ENCODE measurements at places on chromosomes 7 and 10.

DNA sequence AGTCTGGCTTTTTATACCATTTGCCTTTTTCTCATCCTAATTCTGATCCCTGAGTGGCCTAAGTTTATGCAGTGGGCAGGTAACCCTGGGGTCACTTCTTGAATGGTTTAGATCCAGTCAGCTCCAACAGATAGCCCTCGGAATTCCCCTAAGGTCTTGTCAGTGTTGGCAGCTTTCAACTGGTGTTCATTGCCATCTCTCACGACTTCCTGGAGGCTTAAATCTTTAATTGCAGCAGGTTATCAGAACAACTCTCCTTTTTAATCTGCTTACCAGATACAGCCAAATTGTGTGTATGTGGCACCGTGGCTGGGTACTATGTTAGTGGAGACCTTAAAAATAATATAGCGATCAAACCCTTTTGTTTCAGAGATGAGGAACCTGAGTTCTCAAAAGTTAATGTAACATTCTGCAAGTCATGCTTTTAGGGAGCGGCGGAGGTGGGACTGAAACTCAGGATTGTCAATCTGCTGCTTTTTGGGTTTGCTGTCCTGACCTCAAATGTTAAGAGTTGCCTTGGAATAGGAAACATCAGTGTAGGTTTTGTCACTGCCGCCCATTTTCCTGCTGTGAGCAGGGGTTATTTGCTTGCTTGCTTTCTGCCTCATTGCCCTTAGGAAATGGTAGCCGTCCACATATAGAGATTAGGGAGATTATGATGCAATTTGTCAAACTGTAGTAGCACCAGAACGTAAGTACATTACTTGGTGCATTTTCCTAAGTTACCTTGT lies 818 bp downstream of the DLD start:
- no peak for DNase-seq

DNA sequence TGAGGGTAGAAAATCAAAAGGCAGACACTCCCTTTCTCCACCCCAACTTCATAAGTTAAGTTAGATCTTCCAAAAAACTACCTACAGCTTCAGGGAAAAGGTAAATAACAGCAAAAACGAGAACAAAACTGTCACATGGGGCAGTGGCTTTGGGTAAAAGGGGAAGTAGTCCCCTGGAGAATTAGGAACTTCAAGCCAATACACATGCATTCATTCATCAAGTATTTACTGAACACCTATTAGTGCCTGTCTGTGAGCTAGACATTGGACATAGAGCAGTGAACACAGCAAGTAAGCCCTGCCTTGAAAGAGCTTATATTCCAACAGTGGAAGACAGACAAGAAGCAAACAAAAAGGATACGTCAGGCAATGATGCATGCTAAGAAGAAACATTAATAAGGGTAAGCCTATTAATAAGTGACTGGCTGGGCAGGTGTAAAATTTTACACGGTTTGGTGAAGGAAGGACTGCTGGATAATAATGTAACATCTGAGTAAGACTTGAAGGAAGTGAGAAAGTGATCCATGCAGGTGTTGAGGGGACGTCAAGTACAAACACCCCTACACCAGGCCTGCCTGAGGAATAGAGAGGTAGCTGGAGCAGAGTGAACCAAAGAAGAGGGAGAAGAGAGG lies 69.6 kb upstream of the RAPGEF5 start:
- no peak for DNase-seq

DNA sequence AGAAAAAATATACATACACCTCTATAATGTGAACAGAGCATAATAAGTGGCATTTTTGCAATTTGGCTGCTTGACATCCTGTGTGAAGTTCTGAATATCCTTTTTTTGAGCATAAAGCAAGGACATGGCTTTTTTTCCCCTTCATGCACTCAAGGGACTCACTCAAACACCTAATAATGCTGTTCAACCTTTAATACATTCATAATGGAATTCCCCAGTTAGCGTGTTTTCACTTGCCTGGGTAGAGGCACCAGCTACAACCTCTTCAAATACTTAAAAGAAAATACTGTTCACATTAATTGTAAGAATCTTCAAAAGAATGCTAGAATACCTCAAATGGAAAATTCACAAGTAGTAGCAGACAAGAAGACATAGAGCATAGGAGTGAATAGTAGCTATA lies 316.8 kb downstream of the PCDH15 start:
- DNase-seq, result no peak

- DNase-seq, result no peak
Measured at GRCh38 chr10:70123817-70124216, 8.8 kb downstream of the AIFM2 start.

DNA sequence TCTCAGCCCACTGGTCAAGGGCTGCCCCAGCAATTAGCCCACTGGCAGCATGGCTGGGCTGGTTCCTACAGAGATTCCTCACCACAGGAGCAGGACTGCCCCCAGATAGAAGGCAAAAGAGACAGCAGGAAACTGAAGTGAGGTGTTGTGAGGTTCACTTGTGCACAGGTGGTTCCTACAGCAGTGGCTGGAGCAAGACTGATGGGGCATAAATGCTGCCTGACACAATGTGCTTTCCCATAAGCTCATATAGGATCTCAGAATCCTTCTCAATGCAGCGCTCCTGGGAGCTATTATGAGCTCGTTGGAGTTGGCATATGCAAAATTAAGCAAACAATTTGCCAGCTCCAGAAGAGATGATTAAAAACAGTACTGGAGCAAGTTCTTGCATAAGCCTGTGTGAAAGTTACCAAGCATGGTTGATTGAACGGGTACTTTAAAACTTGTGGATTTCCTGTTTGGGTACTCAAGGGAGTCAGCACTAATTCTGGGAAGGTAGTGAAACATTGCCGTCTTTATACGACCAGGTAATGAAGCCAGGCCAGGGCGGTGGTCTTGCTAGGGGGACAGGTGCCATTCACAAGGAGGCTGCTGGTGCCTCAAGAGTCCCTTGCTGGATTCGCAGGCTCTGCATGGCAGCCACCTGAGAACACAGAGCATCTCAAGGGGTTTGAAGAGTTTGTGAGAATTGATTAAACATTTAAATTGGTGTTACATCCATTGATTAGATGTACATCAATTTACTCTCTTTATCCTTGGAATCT lies 20.3 kb upstream of the PRKCQ start:
- no peak for DNase-seq

DNA sequence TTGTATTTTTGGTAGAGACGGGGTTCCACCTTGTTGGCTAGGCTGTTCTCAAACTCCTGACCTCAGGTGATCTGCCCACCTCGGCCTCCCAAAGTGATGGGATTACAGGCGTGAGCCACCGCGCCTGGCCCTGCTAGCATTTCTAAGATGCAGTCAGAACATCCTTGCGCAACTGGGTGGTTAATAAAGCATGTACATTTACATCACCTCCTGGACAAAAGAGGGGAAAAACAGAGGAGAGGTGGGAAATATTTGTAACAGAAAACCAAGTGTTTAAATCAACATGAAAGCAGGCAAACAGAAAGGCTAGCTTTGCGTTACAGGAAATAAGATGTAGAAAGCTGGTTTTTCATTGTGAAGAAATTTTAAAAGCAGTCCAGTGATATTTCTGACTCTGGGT lies 220.9 kb upstream of the KMT2E start:
- no peak for DNase-seq

GRCh38 chr7:99926321-99926720 lies 3.1 kb downstream of the GJC3 start:
- DNase-seq, result no peak

DNA sequence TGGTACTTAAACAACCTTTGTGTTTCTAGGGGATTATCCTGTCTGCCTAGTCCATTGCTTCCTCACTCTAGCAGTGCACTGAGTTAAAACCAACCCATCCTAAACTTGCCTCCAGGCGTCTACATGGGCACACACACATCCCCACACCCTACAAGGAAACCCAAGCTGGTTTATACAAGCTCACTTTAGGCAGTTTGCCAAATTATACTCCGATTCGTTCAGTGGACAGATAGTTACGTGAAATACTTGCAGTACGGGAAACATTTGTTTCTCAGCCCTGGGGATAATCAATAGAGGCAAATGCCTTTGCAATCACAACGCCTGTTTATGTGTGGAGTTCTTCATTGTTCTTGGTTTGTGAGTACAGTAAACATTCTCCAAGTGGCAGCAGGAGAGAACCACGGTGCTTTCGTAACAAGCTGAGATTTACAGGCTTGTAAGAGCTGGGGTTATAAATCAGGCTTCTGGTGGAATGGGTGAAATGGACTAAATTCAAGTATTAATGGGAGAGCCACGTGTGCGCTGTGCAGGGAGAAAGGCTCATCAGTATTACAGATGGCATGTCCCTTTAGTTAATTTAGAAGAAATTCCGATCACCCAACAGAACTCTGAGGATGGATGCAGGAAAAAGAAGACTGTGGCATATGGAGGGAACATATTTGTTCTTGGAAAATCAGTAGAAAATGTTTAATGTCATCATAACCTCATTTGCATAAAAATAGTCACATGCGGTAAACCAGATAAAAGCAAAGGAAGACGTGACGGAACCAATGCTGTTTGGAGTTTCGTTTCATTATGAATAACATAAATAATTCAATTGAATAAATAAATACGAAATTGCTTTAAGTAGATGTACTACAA lies 217.1 kb downstream of the GALNT17 start:
- no peak for DNase-seq

GRCh38 chr10:115052226-115052625 lies 40.9 kb upstream of the ATRNL1 start:
- DNase-seq, result no peak

DNA sequence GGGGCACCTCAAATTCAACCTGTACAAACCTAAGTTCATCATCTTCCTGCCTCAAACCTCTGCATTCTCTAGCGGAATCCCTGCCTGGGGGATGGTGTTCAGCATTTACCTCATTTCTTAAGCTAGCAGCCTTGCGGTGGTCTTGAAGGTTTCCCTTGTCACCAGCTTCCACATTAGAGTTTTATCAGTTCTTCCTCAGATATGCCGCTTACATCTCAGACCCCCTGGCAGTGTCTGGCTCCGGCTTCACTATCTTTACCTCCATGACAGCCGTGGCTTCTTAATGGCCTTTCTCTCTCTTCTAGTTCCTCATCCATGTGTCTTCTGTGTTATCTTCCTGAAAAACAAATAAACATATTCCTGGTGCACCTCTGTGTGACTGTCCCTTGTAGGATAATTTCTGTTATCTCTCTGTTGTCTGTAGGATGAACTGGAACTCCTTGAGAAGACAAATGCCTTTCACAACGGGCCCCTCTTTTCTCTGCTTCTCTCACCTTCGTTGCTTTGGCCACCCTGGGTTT lies 101.1 kb upstream of the BMPER start:
- DNase-seq, result no peak

- no peak for DNase-seq
Measured at GRCh38 chr10:52387744-52388143, 73.7 kb downstream of the DKK1 start.

DNA sequence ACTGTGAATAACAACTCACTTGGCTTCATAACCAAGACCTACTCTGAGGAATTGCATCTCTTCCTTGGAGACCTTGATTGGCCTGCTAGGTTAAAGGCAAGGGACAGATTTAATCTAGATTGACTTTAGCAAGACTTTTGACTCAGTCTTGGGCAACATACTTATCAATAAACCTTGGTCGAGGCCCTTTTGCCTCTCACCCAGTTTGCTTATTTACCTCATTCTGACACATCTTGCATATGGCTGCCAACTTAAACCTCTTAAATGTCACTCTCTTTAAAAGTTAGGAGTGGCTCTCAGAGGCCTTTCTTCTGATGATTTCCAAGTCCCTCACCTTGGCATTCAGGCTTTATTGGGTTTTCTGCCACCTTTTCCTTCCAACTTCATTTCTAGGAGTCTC lies 124.5 kb downstream of the BAMBI start:
- no peak for DNase-seq

DNA sequence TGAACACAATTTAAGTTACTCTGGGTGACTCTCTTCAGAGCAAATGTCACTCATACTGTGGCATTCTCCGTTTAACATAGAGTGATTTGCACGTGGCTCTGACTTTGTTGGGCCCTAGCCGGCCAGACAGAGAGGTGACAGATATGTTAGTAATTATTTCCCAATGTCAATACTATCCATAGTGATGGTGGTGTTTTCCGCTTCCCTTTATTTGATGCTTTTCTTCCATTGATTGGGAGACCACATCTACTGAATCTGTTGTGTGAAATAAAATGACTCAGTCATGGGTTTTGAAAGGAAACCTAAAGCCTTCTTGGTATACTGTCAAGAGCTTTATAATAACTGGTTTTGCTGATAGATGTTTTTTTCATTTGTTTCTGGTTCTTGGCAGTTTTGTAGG lies 7.4 kb downstream of the AVL9 start:
- no peak for DNase-seq

GRCh38 chr7:104940023-104940710 lies 73.8 kb upstream of the KMT2E start:
- DNase-seq, result no peak

DNA sequence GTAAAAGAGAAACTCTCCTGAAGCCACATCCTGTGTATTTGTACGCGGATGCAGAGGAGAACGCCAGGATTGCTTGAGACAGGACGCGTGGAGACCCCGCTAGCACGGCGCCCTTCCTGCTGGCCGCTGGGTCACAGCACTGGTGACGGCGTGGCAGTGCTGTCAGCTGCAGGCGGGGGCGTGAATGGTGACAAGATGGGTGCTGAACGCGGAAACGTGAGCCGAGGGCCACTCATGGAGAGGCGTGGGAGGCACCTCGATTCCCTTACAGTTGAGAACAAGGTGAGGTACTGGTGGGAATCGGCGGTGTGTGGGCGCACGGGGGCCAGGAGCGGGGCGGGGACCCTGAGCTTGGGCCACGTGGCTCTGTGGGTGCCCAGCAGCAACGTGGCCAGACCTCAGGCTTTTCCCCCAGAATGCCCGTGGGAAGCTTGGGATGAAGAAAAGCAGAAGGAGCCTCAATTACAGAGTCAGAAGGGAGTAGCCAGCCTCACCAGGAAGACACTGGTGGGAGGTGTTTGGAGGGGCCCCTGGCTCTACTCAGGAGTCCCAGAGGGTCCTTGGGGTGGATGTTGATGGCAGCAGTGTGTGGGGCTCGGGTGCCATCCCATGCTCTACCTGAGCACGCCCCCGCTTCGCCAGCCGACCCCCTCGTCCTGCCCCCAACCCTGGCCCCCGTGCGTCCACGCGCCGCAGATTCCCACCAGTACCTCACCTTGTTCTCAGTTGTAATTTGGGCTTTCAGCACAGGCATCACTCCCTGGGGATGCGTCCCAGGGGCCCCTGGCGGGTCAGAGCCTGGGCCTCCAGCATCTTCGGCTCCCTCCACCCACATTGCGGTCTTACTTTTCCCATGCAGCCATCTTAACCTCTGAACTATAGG lies 208.4 kb upstream of the TCERG1L start:
- DNase-seq, result no peak

DNA sequence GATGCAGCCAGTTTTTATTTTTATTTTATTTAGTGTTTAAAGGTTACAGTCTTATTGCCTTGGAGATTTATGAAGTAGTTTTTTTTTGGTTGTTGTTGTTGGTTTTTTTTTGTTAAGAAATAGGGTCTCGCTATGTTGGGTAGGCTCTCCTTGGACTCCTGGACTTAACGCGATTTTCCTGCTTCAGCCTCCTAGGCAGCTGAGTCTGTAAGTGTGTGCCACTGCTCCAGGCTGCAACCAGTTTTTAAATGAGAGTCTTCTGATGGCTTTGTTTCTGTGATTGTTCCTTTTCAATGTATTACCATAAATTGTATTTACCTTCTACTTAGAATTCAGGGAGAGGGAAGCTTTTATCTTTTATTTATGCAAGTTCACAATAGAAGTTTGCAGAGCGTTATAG lies 62.8 kb downstream of the BICC1 start:
- no peak for DNase-seq

All from tibial nerve (tissue), 4 donors.